ENCODE measurements at places on chromosomes 5 and 9.

- no peak for DNase-seq
Measured at GRCh38 chr9:130078547-130078946, 24.8 kb downstream of the GPR107 start.

- no peak for DNase-seq
Measured at GRCh38 chr5:100518377-100518776, 16.8 kb upstream of the FAM174A start.

GRCh38 chr5:140556438-140556837 is 835 bp downstream of the SRA1 start:
- DNase-seq: no peak

- DNase-seq: no peak
Measured at GRCh38 chr5:3199962-3200755, 395.5 kb upstream of the IRX1 start.

GRCh38 chr5:127068493-127069214 is 4.6 kb downstream of the C5orf63 start:
- no peak for DNase-seq

DNA sequence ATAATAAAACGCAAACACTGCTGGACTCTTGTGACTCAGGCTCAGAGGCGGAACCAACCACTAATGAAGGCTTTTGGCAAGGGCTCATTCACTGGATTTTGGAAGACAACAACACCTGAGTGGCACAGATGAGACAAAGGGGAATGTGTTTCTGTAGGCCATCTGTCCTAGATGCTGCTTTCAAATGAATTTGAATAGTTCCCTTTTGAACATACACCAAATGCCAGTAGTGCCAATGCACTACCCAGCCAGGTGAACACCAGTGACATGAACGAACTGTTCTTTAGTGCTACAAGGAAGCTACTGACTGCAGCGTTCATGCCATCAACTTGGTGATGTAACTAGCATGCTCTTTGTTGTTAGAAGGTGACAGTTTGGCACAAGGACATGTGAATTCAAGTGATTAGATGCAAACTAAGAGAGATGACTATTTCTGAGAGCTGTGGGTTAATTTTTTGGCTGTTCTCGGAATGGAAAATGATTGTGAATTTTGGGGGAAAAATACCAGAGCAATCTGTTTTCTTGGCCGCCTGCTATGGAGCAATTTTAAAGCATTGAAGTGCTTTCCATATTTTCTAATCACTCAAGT is 173.7 kb downstream of the SLC24A2 start:
- no peak for DNase-seq

DNA sequence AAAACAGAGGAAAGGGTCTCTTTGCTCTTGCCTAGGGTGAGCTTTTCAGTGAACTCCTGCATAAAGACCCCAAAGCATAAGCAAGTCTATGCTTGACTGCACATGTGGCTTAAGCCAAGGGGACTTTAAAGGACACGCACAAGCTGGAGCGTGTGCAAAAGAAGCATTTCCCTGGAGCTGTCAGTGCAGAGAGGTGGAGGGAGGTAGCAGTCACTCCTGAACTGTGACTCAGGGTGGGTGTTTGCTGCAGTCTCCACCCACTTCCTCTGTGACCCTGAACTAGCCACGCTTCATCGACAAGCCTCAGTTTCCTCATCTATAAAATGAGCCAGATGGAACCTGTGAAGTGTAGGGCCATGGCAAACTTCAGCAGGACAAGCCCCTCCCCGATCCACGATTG is 72.4 kb downstream of the PDZD2 start:
- DNase-seq: no peak

GRCh38 chr9:113887436-113887835 is 11.3 kb downstream of the ZNF618 start:
- DNase-seq: no peak

DNA sequence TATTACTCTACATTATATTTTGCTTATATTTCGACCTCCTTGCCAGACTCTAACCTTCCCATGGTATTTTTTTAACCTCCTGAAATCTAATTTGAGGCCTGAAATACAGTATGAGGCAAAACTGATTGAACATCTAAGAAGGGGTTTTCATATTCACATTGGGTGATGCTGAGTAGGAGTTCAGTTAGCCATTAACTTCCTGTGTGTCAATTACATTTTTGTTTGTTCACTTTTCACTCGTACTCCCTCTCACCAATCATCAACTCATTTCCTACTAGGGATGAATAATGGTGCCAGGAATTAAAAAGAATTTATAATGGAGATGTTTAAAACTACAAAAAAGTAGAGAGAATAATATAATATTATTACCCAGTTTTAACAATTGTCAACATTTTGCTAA is 27.6 kb upstream of the GLRA1 start:
- no peak for DNase-seq

DNA sequence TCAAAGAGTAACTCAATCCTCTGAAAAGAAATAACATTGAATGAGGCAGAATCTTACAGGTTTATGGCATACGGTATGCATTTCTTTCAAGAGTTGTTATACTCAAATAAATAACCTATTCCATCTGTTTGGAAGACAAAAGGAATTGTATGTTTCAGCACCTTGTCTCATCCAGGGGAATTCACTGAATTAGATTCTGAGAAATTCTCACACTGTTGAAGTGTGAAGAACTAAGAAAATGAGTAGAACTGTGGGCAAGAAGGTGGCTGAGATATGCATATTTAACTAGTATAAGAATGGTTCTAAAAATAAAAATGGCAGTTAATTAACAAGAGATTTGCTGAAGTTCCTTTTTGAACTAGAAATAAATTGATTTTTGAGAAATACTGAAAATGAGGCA is 279.3 kb upstream of the DAP start:
- no peak for DNase-seq

GRCh38 chr9:124259158-124259808 is 1.5 kb downstream of the NEK6 start:
- no peak for DNase-seq

GRCh38 chr9:71637926-71638325 is 130.4 kb downstream of the CEMIP2 start:
- no peak for DNase-seq

GRCh38 chr9:17824616-17825264 is 245.9 kb downstream of the SH3GL2 start:
- DNase-seq: no peak

- DNase-seq: peak; percentile 42
Measured at GRCh38 chr9:135567311-135567710, 5.8 kb downstream of the PAEP start.

GRCh38 chr5:55997742-55998351 is 3.1 kb upstream of the IL6ST start:
- no peak for DNase-seq

GRCh38 chr5:135511761-135512575 is 23.8 kb downstream of the NEUROG1 start:
- DNase-seq: no peak

DNA sequence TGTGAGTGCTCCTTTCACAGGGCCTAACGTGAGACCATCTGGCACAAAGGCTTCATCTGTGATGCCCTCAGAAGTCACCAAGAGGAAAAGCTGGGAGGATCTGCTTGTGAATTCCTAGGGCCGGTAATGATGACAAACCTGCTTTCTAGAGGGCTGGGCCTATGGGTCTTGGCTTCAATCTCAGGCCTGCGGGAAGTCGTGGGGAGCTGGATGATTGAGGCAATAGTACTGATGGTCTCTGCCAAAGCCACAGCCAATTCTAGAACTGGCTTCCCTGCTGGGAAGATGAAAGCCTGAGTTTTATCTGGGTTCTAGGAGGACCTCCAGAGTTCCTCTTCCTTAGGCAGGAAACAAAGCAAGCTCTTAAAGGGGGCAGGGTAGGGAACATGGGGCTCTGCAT is 102.7 kb downstream of the TMEM215 start:
- no peak for DNase-seq

GRCh38 chr5:125083981-125084380 is 337.5 kb upstream of the ZNF608 start:
- no peak for DNase-seq

DNA sequence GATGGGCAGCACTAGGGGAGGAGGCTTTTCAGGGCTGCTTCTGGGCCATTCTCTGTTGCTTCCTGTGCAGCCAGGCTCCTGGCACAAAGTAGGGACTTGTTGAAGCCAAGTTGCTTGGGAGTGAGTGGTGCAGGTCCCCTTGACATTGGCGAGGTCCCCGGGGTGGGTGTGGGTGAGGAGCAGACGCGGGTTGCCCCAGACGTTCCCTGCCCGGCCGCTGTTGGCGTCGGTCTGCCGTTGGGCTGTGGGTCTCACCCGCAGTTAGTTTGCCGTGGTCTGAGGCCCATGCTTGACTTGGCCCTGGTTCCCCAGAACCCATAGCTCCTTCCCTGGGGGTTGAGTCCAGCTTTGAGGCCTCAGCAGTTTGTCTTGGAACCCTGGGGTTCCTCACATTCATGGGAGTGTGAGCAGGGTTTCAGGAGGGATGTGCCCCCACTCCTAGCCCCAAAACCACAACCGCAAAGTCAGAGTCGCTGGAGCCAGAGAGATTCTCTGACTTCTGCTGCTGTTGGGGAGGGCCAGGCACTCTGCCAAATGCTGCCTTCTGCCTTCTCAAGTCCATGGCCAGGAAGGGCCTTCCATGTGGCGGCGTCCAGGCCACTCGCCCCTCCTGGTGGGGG is 77.5 kb downstream of the RXRA start:
- no peak for DNase-seq

GRCh38 chr9:90331826-90332575 is 310.6 kb downstream of the DIRAS2 start:
- no peak for DNase-seq

DNA sequence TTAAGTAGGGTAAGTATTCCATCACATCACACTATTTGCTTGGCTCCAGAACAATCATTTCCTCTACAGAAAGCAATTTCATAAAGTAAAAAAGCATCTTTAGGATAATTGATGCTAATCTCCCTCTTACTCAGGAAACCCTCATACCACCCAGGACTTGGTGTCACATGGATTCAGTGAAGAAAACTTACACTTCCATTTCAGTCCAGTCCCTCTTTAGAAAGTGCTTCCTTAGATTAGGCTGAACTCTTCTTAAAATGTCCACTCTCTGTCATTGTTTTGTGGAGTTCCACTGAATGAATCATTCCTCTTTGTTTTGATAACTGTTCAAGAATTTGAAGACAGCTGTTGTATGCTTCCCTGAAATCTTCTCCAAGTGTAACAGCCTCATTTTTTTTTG is 144.0 kb upstream of the ZNF462 start:
- DNase-seq: no peak

DNA sequence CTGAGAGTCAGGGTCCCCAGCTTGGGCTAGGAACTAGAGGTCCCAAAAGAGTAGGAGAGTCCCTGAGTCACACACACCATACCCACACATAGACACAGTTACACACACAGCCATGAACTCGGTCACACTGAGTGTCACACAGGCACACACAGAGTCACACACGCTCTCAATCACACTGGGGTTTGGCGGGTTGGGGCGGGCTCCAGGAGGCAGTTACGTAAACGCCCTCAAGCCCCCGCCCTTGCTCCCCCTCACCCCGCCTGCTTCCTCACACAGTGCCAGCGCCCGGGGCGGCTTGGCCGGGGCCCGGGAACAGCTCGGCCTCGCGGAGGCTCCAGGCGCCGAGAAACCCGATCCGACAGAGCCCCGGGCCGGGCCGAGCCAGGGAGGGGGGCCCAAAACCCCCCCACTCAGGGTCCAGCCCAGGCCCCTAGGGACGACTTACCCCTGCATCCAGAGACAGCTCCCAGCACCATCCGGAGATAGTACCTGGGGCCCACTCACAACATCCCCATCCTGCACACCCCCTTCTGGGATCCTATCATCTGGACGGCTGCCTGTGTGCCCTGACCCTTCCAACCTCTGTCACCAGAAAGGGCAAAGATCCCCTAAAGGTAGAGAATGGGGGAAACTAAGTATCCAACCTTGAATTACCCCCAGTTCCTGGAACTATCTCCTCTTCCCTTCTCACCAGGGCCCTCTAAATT is 3.5 kb upstream of the CNTFR start:
- no peak for DNase-seq

DNA sequence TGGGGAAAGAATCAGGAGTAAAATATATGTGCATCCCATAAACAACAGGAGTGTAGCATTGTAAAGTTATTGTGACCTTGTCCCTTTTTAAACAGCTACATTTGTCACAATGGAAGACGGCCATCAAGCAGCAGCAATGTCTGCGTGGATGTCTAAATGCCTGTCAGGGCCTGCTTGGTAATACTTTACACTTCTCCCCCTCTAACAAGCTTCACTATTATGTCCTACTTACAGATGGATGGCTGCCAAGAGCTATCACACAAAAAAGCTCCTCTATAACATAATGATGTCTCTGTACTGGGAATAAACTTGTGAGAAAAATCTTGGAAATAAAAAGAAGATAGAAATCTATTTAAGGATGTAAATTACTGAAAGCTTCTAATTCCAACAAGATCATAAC is 213.0 kb downstream of the FBXL17 start:
- DNase-seq: peak; percentile 47

GRCh38 chr9:21317956-21318923 is 13.1 kb upstream of the IFNA5 start:
- DNase-seq: peak; percentile 43

- DNase-seq: no peak
Measured at GRCh38 chr9:76403352-76403751, 9.1 kb upstream of the RFK start.

GRCh38 chr5:62144401-62145022 is 161.5 kb upstream of the KIF2A start:
- DNase-seq: peak; percentile 54

DNA sequence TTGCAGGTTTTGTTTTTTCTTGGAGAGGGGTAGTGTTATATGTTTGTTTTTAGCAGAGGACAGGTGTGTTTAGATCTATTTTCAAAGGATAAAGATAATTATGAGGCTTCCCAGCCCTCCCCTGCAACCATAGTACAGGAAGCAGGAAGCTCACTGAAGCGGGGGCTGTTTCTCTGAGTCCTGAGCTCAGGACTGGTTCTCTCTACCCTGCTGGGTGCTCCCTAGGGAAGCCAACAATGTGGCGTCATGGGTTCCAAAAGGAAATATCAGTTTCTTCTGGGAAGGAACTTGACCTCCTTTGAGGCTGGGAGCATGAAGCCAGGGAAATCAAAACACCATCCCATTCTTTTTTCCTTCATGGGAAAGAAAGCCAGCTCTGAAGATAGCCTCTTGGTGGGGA is 62.2 kb downstream of the RAD23B start:
- DNase-seq: no peak

- DNase-seq: no peak
Measured at GRCh38 chr9:79977510-79978197, 405.9 kb downstream of the TLE4 start.

All from NCI-H345 (cell line).